Ureter (tissue), 1 donor: ENCODE measurements at places on chromosomes 2 and 18.

DNA sequence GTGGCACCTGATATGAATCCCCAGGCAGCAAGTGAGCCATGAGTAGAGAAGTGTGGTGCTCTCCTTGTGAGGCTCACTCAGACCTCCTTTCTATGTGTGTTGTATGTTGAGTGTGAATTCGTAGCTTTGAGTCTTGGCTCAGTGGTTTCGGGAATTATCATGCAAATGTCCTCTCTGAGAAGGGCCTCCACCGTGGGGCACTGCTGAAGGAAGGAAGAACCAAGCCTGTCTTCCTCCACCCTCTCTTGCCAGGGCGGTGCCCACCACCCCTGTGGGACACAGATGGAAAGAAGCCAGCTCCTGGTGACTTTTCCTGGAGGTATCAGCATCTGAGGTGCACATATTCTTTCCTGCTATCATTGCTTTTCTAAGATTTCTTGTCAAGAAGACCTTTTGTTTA lies 156.1 kb downstream of the MYT1L start:
- no peak for DNase-seq

DNA sequence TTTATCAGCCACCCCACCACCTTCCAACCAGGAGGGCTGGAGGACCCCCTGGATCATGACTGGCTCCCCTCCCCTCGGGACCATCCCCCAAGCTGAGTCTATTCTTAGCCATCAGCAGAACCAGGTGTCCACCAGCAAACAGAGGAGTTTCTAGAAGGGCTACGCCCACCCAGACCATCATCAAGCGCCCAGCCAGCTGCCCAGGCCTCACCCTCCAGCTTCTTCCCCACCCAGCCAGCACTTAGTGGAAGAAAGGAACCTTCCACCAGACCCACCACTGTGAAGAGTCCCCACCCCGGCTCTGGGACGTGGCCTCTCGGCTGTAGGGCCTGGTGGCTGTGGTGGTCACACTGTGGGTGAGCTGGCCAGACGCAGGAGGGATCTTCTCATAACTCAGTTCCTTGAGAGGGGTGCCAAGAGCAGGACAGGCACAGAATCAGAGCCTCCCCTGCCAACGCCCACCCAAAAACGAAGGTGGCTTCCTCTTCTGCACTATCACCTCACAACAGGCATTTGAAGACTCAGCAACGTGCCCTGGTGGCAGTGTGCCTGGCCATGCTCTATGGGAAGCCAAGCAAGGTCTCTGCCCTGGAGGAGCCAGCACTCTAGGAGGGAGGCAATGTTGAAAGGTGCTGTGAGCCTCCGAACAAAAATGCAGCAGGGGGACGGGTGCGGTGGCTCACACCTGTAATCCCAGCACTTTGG lies 19.0 kb downstream of the BIN1 start:
- DNase-seq: no peak

DNA sequence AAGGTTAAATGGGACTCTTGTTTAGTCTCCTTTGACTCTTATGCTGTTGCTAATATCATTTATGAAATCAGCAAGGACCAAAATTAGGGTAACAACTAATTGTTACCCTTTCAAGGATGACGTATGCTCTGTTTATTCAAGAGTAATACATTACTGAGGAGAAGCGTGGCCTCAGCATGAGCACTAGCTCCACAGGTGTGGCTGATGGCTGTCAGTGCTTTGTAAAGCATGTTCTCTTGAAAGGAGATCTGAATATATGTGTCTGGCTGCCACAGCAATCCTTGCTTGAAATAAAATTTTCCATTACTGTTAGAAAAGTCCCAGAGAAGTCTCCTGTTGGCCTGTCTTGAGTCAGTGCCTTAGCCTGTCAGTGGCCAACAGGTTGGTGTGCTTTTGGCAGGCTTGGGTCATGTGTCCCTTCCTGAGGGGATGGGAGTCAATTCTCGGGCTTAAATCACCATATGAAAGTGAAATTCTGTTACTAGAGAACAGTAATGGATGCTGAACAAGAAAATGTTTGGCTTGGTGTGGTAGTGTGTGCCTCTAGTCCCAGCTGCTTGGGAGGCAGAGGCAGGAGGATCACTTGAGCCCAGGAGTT lies 32.7 kb downstream of the ABI2 start:
- no peak for DNase-seq

- no peak for DNase-seq
Measured at GRCh38 chr2:85191157-85191556, 58.0 kb downstream of the TCF7L1 start.

GRCh38 chr2:119645173-119645855 lies 33.7 kb upstream of the TMEM177 start:
- DNase-seq: no peak

DNA sequence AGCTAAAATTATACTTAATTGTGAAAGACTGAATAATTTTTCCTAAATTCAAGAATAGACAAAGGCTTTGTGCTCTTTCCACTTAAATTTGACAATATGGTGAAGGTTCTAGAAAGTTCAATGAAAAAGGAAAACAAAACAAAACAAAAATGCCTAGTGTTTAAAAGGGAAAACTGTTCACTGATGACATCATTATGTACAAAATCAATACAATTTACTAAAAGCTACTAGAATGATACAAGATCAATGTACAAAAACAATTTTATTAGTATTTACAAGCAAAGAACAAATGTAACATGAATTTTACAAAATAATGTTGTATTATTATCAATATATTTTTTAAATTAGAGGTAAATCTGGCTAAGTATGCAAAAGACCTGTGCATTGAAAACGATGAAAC lies 499.1 kb upstream of the FSIP2 start:
- DNase-seq: no peak

DNA sequence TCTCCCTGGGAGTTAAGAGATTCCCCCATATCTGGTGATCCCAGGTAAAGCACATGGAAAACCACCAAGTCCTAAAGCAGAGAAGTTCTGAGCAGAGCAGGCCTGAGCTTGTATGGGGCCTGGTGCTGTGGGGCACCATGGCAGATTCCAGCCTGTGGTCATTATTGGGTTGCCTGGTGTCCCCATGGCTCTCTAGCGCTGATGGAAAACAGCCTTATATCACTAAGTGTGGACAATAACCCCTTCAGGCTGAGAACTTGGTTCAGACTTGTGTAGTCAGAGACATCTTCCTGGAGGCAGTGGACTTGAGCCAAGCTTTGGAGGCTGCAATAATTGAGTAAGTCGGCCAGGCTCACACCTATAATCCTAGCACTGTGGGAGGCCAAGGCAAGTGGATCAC lies 96.8 kb downstream of the MCFD2 start:
- DNase-seq: no peak

- peak; percentile 56 for DNase-seq
Measured at GRCh38 chr2:47767880-47768609, 14.9 kb upstream of the MSH6 start.

DNA sequence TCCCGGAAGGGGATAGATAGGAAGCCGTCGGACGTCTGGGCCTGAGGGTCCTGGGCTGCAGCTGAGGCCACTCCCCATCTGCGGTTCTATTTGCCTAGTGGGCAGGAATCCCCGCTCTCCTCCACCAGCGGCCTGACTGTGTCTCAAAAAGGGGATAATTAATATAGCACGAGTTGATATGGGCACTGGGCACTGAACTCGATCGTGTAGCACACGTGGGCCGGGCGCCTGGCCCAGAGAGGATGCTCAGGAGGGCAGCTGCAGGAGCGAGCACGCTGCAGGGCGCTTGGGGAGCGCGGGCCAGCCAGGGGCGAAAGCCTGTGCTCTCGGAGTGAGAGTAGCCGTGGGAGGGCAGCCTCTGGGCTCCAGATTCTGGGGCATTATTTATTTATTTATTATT lies 8.8 kb upstream of the GBX2 start:
- no peak for DNase-seq

GRCh38 chr2:106703161-106703560 lies 182.8 kb downstream of the ST6GAL2 start:
- no peak for DNase-seq

GRCh38 chr2:240128608-240129145 lies 7.4 kb downstream of the COPS9 start:
- DNase-seq: no peak

- no peak for DNase-seq
Measured at GRCh38 chr2:226887940-226888339, 52.1 kb downstream of the RHBDD1 start.

DNA sequence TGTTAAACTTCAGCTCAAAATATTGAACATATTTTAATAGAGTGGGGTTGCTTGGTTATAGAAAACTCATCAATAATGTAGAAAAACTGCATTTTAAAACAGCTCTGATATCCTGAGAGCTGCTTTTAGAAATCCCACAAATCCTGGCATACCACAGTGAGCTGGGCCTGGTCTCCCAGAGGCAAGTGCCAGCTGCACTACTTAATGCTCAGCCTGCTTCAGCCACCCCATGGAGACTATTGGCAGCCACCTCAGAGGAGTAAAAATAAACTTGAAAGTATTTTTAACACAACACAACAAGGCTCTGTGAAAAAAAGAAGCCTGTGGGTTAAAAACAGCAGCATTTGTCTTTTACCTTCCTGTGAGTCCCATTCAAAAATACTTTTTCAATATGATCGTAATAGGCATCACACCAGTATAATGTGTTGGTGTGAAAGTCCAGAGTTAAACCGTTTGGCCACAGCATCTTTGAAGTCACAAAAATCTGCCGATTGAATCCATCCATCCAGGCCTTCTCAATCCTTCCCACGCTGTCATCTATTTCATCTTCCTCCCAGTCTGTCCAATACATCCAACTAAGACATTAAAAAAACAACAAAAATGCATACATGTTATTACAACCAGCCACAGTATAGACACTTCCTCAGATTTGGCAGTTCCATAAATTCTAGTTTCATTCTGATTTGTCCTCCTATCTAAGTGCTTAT lies 1115.3 kb downstream of the LRP1B start:
- no peak for DNase-seq

DNA sequence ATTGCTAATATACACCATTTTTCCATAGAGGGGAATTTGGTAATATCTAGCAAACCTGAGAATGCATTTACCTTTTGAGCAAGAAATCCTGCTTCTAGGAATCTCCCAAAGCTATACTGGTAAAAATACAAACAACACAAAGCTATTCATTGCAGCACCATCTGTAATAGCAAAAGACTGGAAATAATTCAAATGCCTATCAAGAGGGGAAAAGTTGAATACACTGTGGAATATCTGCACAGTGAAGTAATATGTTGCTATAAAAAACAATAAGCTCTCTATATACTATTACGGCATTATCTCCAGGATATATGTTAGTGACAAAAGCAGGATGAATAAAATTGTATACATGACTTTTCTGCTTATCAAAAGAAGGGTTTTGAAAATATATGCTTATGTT lies 112.3 kb upstream of the CHAC2 start:
- no peak for DNase-seq

- no peak for DNase-seq
Measured at GRCh38 chr2:23745068-23745725, 181.7 kb downstream of the ATAD2B start.

- DNase-seq: peak; percentile 61
Measured at GRCh38 chr2:227163998-227164762, at the start of the genes COL4A3 and COL4A4. Gene COL4A3, plus strand, starts transcription at chr2:227164624. Its CDS starts 103 bp downstream, at chr2:227164727. Gene COL4A4, minus strand, starts transcription at chr2:227164205. Its CDS starts 16,722 bp downstream, at chr2:227147483.

DNA sequence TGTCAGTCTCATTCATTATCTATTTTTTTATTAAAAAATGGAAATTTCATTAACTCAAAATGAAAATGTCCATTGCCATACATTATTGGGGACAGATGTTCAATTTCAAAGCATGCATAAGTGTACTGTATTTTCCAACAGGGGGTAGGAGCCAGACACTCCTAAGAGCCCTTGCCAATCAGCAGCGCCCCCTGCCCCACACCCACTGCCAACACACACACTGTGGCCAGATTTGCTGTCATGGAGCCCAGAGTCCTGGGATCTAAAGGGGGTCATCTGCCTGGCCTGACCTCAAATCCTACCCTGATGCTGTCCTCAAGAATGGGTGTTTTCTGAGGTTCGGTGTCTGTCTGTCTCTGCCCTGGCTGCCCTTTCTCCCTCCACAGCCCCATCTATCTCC lies 162.2 kb upstream of the TWIST2 start:
- no peak for DNase-seq

DNA sequence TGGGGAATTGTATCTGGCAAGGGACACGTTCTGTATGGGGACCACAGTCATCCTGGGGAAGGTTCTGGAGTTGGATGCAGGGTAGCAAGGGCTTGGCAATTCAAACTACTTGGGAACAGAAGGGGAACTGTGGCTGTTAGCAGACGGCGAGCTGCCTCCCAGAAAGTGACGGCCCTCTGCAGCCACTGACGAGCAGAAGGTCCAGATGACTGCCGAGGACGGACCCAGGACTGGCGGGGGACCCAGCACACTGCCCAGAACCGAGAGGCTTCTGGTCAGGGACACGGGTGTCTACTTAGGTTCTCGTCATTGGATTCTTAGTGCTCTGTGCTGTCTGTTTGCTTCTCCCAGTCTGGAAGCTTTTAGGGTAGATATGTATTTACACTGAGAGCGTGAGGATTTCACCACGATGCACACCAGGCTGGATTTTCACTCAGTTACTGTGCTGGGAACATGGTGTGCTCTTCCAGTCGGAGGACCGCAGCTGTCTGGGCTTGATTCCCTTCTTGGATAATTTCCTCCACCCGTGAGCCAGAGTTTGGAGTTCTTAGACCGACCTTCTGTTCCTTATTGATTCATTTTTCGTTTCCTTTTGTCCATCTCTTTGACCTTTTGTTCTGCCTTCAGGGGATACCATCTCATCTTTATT lies 13.4 kb downstream of the GPR35 start:
- DNase-seq: peak; percentile 23

- DNase-seq: peak; percentile 70
Measured at GRCh38 chr18:864872-865273, 39.8 kb upstream of the ADCYAP1 start.
